EH (cell line): ENCODE measurements at places on chromosomes 3 and 15.
A peak's percentile ranks its signal among the peaks of the same experiment; 100 is the strongest.

GRCh38 chr3:64459711-64460110 is 228.1 kb downstream of the ADAMTS9 start:
- DNase-seq: peak; percentile 37

DNA sequence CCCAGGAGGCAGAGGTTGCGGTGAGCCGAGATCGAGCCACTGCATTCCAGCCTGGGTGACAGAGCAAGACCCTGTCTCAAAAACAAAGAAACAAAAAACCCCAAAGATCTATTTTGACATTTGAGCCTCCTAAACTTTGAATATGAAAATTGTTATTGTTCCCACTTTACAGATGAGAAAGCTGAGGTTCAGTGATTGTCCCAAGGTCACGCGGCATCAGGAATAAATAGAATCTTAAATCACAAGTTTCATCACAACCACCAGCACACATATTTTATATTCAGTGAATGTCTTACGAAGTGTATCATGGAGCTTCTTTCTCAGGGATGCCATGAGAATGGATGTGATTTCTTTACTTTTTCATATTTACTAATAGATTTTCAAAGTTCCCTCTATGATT is 5.3 kb upstream of the LRIG1 start:
- no peak for DNase-seq

DNA sequence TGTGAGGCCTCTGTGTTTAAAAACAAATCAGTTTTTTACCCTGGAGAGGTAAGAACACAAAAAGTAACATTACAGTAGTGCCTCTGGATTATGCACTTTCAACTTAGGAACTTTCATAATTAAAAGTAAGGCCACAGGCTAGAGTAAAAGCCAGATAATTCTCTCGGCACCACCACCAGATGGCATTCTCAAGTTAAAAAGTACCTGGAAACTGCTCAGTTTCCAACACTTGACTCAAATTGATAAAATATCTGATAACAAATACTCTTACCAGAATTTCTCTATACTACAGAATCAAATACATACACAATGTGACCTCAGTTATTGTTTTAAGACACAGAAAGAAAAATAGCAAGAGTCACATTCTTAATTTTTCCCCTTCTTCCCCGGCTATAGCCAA is 19.9 kb downstream of the SPICE1 start:
- DNase-seq: peak; percentile 47

GRCh38 chr3:197021231-197021630 is 8.4 kb downstream of the MELTF start:
- no peak for DNase-seq

DNA sequence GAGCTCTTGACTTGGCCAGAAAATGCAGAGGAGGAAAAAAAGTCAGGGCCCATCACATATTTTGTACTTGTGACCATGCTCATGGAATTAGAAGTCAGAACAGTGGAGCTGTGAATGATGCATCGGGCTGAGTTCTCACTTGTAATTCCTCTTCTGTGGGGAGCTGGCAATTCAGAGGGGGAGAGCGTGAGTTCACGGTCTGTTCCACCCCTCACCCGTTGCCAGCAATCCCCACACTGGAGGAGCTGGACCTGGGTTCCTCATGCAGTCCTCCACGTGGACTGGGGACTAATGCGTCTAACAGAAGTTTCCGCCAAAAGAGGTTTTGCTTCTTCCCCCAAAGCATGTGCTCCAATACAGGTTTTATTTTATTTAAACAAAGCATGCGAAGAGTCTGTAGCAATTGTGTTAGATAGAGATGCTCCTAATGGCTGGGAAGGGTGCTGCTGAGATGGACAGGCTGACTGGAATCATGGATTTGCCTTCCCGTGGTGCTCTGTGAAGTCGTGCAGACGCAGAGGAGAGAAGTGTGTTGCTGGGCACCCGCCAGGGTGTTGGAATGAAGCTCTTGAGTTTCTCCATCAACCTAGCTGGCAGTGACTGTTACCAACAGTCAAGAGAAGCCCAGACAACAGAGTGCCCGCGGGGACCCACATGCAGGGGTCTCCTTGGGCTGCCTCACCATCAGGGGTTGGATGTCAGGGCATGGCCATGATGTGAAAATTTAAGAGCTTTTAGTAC is 77.4 kb upstream of the PCSK6 start:
- DNase-seq: no peak

DNA sequence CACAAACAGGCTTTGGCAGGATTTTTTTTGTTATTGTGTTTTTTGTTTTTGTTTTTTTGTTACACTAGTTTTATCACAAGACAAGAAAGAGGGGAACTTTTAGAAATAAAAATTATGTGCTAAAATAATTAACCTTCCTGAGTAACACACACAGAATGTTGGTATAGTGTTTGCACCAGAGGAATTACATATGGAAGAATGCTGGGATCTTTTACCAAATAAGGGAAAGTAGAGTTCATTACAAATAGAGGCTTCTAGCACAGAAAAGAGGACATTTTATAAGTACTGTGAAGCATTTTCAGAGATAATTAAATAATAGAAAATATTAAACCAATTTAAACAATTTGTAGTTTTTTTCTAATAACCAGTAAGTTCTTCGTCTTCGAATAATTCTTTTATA is 116.0 kb downstream of the IGF1R start:
- peak; percentile 58 for DNase-seq

DNA sequence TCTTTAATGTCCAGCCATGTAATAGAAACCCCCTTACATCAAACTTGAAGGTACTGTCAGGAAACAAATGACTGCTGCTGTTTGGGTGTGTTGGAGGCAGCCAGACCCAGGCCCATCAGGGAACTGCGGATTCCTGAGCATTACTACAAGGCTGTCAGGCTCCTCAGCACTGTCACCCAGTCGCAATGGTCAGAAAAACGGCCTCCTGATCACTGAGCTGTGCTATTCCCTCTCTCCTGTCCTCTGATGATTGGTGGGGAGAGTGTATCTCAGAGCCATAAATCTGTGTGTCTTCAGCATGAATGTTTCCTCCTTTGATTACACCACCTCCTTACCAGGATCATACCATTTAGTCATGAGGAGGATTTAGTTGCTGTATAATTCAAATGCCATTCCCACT is 135.2 kb upstream of the GADL1 start:
- DNase-seq: no peak

- no peak for DNase-seq
Measured at GRCh38 chr3:18410205-18410604, 14.9 kb downstream of the SATB1 start.

GRCh38 chr3:54307566-54308180 is 185.3 kb downstream of the CACNA2D3 start:
- DNase-seq: no peak

GRCh38 chr15:91116113-91117067 is 16.3 kb downstream of the SV2B start:
- no peak for DNase-seq

DNA sequence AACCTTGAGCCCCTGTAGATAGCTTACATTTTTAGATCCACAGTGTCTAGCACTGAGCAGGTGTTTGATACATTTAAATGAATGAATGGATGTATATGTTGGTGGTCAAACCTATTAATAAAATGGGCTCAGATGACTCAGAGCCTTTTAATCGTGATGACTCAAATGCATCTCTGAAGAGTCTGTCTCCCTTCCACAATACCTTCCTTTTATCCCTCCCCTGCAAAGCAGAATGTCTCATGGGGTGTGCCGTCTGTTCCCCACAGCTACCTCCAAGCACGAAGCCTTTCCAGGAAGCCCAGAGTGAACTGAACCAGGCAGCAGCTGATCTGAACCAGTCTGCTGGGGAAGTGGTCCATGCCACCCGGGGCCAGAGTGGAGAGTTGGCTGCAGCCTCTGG is 303.5 kb upstream of the TPM1 start:
- DNase-seq: peak; percentile 85

DNA sequence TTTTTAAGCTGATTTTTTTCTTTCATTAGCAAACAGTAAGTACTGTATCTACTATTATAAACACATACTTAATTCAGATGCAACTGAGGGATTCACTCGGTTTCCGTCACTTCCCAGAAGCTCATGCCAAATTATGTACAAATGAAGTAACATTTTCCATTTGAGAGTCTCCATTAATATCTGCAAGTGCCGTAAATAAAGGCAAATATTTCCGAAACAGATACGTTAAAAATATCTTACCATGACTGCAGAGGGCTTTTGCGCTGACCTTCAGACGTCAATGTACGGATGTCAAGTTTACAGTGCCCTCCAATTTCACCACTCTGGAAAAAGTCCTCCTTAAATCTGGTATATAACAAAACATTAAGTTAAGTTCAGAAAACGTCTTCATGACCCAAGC is 9.3 kb downstream of the EOGT start:
- no peak for DNase-seq

DNA sequence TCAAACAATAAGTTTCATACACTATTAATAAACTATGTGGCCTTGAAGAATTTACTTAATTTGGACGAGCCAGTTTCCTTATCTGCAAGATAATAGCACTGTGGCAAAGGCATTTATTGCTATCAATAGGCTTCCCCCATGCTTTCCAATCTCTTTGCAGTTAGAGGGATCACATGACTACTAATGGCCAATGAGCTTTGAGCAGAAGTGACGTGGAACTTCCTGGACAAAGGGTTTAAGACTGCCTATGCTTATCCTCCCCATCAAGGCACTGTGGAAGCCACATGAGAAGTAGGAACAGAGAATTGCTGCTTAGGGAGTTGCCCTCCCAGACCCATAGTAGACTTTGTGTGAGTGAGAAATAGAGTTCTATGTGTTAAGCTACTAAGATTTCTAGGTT is 16.7 kb upstream of the ZMAT3 start:
- DNase-seq: peak; percentile 8

DNA sequence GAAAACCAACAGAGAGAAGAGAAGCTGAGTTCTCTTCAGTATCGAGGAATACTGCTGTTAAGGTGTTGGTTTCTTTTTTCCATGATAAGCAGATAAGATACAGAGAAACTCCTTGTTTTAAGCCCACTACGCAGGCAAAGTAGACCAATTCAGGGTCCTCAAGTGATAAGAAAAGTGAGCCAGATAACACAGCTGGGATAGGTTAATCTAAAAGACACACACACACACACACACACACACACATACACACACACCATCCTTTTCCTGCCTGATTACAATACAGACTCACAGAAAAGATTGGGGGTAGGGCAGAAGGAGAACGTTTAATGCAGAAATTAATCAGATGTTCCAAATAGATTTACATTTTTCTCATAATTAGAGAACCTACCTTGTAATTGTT is 6.5 kb upstream of the PHLDB2 start:
- DNase-seq: no peak

- no peak for DNase-seq
Measured at GRCh38 chr3:166123576-166123975, 286.4 kb upstream of the BCHE start.

- no peak for DNase-seq
Measured at GRCh38 chr3:160801386-160802118, 45.5 kb downstream of the PPM1L start.

DNA sequence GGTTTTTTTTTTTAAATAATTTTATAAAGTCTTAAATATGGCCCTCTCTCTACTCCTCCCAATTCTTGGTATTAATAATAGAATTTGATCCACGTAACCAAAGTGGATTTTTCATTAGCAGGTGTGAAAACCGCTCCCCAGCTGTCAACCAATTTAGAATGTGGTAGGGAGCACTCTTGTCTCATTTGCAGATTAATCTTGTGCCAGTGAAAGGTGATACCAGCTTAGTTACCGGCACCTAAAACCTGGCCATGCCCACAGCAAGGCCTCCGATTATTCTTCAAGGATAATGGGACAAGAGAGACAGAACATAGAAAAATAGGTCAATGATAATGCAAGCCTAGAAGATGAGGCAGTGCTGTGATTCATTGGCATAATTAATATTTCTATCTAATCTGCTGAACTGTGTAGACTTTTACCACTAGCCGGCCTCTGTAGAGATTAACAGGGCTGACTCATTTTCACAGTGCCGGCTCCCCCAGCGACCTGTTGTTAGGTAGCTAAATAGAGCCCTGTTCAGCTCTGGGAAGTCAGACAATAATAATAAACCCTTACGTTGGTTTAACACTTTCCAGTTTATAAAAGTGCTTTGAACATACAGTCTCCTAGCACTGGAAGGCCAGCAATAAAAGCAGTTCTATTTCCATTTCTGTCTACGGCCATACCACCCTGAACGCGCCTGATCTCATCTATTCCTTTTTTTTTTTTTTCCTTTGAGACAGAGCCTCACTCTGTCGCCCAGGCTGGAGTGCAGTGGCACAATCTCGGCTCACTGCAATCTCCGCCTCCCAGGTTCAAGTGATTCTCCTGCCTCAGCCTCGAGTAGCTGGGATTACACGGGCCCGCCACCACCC is 102.9 kb downstream of the SHQ1 start:
- DNase-seq: no peak

DNA sequence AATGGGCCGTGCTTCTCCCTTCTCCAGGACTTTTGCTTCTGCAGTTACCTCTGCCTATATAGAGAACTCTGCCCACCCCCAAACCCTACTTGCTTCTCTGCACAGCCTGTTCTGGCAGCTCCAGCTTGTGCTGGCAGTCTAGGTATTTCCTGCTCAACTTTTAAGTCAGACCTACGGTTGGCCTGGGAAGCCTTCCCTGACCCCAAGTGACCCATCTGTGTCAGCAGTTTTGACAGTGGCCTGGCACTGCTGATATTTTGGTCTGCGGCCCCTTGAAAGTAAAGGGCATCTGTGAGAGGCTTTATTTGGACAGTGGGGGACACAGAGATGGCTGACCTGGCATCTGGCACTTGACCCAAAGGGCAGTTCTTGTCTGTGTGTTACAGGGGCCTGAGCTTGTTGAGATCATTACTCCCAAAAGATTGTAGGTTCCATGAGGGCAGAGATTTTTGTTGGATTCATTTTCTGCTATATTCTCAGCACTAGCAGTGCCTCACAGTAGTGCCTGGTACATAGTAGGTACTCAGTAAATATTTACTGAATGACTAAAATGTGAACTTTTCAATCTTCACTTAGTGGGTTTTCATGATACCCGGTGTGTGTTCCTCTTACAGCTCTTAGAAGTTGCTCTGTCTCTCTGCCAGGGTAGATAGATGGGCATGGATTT is 55.2 kb upstream of the TRAK1 start:
- peak; percentile 40 for DNase-seq

- DNase-seq: no peak
Measured at GRCh38 chr3:33060609-33061337, 36.2 kb downstream of the GLB1 start.

DNA sequence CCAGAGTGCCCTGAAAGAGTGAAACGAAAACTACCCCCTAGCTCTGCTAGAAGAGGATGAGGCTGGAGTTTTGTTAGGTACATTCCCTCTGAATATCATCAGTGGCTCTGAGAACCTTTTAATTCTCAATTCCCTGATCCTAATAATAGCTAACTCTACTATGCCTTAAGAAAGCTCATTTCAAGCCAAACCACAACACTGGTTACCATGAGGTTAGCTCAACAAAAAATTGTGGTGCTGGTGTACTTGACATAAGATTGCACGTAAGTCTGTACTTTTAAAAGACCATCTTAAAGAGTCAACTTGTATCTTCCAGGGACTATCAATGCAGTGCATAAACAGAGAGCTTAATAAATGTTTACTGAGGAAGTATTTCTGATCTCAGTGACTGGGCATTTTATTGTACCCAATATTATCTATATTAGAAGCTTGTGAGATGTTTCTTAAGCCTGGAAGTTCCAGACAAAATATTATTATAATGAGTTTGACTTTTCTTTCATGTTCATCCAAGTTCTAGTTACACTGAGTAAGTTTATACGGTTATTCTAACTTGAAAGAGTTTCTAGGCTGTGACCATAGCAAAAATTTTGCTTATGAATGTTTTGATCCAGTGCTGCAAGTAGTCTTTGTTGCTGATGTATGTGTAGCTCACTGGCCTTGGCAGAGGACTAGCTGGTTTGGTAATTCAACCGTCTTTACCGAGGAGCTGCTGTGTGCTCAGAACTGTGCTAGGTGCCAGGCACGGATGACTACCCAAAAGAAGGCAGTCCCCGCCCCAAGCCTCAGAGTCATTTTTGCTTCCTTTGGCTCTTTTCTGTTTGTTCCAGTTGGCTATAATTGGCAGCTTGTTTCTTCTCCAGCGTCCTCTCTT is 334.4 kb upstream of the TRIM42 start:
- no peak for DNase-seq
